ENCODE measurements at places on chromosomes 7 and 10.

DNA sequence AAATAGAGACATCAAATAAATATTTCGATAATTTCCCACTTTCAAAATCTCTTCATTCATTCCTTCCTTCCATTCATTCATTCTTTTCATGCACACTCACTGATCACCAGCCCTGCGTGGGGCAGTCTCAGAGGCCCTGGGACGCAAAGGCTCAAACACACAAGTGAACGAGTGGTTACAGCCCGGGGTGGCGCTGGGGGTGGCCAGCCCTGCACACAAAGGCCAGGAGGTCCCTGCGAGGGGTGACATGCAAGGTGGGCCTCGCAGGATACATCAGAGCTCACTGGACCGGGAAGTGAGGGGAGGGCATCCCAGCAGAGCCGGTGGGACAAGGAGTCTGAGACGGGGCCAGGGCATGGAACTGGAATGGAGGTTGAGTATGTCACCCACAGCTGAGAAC, 29.9 kb upstream of the TTYH3 start:
- DNase-seq = no peak

DNA sequence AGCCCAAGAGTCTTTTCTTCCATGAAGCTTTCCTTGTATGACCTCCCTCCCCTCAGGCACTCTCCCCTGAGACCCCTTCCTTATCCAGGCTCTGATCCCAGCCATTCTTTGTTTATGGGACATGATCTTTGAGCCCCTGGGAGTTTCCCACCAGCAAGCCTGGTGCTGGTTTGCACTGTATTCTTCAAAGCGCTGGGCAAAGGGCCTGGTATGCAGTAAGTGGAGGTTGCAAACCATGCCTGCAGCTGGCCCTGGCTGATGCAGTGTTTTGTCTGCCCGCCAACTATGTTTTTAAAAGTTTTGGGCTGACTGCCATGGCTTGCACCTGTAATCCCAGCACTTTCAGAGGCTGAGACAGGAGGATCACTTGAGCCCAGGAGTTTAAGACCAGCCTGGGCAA, 6.8 kb upstream of the NODAL start:
- no peak for DNase-seq

GRCh38 chr10:110897184-110897583, 21.8 kb downstream of the BBIP1 start:
- DNase-seq = no peak

- no peak for DNase-seq
Measured at GRCh38 chr10:68303849-68304412, 27.9 kb upstream of the HNRNPH3 start.

DNA sequence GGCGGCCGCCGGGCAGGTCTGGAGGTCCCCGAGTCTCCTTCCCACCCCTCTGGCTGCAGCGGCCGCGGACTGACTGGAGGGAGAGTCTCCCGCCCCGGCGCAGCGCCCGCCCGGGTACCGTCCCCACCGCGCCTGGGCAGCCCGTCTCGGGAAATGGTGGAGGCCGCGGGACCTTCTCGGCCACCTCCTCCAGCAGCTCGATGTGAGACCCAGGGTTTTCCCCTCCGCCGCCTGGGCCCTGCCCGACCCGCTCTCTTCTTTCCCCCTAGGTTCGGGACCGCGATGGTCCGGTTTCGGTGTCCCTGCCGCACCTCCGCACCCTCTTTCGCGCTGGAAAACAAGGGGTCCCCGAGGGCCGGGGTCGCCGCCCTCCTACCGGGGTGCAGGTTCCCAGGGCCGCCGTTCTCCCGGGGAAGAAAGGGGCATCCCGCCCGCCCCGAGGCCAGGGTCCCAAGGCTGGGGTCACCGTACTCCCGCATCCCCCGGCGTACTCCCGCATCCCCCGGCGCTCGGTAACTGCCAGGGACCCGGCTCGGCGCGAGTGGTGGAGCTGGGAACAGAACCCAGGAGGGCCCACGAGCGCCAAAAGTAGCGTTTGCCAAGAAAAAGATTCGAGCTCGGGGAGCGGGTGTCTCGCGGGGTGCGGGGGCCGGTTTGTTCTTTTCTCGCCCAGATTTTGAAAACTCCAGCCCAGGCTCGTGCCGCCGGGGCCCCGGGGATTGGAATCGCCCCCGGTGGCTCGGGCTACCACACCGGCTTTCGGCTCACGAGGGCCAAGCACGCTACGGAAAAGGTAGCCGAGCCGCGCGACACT, 3.4 kb downstream of the TNRC18 start:
- DNase-seq = no peak

- no peak for DNase-seq
Measured at GRCh38 chr7:141359262-141359661, 191.9 kb upstream of the AGK start.

DNA sequence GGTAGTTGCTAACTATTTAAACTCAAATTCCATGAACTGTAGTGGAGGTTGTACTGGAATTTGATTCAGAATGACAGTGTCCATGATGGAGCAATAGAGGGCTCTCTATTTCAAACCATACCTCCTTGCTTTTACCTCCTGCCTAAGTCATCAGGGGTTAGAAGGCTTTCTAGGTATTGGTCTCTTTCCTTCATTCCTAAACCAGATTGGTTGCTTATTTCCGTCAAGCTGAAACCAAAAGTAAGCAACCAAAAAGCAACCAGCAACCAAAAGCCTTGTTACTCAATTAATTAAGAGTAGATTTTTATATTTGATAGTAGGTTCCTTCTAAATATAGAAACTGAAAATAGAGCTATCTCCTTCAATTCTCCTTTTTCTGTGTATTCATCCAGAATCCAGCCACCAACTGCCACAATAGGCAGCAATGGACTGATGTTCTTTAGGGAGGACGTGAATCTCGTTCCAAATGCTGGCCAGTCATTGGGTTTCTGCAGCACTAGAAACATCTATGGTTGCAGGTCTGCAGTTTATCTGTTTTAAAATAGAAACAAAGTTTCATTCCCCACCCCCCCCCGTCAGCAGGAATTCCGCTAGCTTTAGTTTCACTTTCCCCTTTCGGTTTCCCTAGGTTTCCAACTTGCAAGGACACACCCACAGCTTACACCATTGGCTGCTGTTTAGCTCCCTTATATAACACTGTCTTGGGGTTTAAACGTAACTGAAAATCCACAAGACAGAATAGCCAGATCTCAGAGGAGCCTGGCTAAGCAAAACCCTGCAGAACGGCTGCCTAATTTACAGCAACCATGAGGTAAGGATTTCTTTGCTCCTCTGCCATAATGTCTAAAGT, at the start of gene IFIT1:
IFIT1 (plus strand) TSS at position 717 of the 850 bp plus-strand sequence; CDS start at position 807, 90 bp downstream.
- DNase-seq = peak; percentile 80

DNA sequence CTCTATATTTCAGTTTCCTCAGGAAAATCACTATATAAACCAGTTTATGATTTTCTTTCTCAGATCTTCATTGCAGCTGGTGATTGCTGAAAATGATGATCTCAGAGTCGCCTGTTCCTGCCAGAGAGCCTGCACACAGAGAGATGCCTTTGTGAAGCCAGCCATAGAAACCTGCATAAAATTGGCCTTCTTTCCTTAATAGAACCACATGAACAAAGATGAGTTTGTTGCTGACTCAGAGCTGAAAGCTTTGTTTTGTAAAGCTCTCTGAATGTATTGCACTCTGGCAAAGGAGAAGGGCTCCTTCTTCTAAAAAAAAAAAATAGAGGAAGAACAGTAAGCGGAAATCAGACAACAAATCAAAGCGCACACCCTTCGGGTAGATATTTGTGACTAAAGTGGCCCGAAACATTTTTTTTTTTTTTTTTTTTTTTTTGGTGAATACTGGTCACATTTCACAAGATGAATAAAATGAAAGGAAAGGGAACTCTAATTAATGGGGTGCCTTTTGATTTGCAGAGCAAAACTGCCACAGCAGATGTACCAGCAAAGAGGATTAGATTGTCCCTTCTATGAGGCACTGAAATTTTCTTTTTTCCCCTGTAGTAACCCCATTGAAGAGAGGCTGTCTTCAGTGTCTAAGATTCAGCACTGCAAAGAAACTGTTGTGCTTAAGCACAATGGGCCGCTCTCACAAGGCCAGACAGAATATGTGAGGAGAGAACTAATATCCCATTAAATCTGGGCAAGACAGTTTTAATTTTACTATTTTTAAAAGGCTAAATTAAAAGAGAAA, 75.1 kb upstream of the PTPRZ1 start:
- no peak for DNase-seq

- DNase-seq = no peak
Measured at GRCh38 chr7:19095353-19095860, 22.0 kb downstream of the TWIST1 start.

DNA sequence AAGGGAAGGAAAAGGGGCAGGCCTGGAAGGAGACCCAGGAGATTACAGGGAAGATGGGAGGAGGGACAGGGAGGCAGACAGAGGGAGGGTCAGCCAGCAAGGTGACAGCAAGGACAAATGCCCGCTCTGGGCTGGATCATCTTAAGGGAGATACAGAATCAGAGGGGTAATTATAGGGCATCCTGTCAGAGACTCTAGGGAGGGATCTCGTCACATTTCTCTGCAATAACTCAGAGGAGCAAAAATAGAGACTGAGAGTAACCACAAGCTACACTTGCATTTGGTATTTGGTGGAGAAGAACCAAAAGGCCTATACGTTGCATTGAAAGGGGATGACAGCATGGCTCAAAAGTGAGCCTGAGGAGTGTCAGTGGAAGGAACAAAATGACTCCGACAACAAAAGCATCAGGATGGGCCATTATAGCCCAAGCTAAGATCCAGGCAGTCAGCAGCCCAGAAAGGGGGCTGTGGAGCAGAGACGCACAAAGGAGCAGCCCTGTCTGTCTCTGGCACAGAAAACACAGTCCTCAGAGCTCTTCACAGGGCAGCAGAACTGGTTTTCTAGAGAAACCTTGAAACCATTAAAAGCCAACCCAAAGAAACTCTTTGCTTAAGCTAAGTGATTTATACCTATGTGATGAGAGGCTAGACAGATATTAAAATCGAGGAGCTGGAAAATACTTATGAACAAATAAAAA, 430.2 kb upstream of the VSTM2A start:
- no peak for DNase-seq

DNA sequence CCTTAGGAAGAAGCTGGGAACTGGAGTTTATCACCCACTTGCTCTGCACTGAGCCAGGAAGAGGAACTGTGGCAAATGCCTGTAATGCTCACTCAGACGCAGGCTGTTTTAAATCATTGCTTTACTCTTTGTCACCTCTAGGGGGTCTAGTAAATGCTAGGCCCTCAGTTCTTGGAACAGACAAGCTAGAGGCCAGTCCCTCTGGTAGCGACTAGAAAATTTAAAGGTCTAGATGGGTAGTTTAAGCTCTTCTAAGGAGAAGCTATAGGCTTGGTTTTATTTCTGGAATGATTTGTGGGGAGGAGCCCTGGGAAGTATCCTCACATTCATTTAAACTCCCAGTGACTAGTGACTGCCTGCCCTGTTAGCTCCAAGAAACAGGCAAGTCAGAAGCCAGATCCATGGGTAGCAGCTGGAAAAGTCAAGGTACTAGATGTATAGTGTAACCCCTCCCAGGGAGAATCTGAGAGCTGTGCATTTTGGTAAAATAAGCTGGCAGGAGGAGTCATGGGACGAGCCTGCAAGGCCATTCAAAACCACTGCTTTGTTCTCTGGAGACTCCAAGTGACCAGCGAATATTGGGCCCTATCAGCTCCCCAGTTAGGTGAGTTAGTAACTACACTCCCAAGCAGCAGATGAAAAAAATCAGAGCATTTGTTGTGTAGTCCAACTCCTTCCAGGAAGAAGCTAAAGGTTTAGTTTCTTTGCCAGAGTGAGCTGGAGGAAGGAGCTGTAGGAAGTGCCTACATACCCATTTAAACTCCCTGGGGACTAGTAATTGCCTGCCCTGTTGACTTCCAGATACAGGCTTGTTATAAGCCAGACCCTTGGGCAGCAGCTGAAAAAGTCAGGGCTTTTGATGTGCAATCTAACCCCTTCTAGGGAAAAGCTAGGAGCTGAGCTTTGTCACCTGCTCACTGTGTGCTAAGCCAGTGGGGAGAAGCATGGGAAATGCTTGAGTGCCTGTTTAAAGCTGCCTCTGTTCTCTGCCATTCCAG, 68.9 kb downstream of the DYNC1I1 start:
- DNase-seq = peak; percentile 46

DNA sequence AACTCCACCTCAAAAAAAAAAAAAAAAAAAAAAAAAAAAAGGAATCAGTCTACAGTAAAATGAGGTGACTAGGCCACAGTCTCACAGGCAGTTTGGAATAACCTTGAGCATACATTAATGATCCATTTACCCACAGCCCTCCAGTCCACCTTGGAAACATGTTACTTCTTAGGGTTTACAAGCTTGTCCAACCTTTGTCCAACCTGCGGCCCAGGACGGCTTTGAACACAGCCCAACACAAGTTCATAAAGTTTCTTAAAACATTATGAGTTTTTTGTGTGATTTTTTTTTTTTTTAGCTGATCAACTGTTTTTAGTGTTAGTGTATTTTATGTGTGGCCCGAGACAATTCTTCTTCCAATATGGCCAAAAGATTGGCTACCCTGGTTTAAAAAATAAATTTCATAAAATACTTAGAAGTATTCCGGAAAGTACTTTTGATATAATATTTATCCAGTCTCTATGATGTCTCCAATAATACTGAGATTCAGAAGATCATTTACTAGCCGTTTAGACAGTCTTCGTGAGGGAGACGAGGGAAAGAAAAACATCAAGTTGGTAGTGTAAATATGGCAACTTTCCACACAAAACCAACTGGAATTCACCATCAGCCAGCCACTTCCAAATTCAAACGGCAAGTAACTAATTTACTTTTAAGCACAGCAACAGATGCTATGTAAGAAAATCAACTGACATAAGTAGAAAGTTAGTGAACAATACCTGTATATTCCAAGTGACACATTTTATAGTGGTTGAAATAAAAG, 9.9 kb downstream of the BAZ1B start:
- no peak for DNase-seq

DNA sequence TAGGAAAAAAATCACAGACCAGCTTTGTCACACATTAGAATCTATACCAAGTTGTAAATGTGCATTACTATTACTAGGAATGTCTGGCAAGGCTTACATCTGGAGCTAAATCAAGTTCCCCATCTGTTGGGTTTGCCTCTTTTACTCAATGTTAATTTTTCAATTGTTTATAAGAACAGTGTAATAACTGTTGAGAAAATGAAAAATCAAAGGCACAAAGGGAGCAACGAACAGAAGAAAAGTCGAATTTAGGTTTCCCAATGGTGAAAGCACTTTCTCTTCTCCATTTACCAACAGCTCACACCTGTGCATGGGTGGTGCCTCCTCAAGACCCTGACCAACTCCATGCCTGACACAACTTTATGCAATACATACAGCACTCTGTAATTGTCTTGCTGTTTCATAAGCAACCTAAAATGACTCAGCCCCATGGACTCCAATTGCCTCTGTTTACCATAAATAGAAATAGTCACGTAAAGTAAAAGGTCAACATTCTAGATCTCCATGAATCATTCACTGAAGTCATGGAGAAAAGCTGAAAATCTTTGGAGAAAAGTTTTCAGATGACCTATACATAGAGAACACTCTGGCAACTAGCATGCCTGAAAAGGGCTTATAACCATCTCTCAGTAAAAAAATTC, 95.5 kb upstream of the KCNIP2 start:
- DNase-seq = no peak

GRCh38 chr10:58840840-58841435, 328.3 kb downstream of the BICC1 start:
- DNase-seq = no peak

DNA sequence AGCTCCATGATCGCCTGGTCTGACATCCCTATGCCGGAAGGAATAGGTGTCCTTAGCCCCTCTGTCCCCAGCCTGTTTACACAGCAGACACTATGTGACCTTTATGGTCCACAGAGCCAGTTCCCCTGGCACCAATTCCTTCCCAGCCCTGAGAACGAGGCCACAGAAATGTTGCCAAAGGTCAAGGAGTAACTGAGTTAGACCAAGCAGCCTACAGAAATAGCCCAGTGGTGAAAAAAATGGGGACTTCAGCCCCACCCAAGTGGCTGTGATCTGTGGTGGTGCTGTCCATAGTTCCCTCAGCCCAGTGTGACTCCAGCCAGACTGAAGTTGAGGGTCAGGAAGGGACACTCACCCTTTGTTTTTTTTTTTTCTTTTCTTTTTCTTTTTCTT, 2.5 kb downstream of the PGAM2 start:
- no peak for DNase-seq
